SK-MEL-5 (cell line): ENCODE measurements at places on chromosomes 6 and 20. TPM values are rescaled to one million over a fixed set of nuclear protein-coding genes. Genes with fewer than 3 reads are reported as not detected.
A peak's percentile ranks its signal among the peaks of the same experiment; 100 is the strongest.

The BCL2L1 gene
- total RNA-seq = 79.5 and 81.5 TPM in 2 replicates

The ZNF334 gene
- not detected in 2 replicates for total RNA-seq

The BANF2 gene
- total RNA-seq = not detected in 2 replicates

The CLIC5 gene
- total RNA-seq = not detected in 2 replicates

The NHLRC1 gene
- 4.4 and 5.0 TPM in 2 replicates for total RNA-seq

The BTN1A1 gene
- total RNA-seq = not detected in 2 replicates

The SENP6 gene
- 67.4 and 72.8 TPM in 2 replicates for total RNA-seq

The ARMH2 gene
- total RNA-seq = not detected in 2 replicates

The PPIL1 gene
- total RNA-seq = 56.7 and 57.1 TPM in 2 replicates

The FOXA2 gene
- total RNA-seq = not detected in 2 replicates

The EPB41L2 gene
- total RNA-seq = 12.2 and 15.8 TPM in 2 replicates

The EEF1A2 gene
- 31.7 and 32.6 TPM in 2 replicates for total RNA-seq

GRCh38 chr6:106216527-106216926 lies 109.0 kb downstream of the ATG5 start:
- DNase-seq = peak; percentile 57

GRCh38 chr6:135527116-135527959 lies 29.8 kb upstream of the AHI1 start:
- DNase-seq = no peak

- no peak for DNase-seq
These were observed 523 bp downstream of the TMEM30A start for GRCh38 chr6:75283907-75284631.

- DNase-seq = no peak
These were observed 387.9 kb downstream of the ADGRB3 start for GRCh38 chr6:69022993-69023392.

DNA sequence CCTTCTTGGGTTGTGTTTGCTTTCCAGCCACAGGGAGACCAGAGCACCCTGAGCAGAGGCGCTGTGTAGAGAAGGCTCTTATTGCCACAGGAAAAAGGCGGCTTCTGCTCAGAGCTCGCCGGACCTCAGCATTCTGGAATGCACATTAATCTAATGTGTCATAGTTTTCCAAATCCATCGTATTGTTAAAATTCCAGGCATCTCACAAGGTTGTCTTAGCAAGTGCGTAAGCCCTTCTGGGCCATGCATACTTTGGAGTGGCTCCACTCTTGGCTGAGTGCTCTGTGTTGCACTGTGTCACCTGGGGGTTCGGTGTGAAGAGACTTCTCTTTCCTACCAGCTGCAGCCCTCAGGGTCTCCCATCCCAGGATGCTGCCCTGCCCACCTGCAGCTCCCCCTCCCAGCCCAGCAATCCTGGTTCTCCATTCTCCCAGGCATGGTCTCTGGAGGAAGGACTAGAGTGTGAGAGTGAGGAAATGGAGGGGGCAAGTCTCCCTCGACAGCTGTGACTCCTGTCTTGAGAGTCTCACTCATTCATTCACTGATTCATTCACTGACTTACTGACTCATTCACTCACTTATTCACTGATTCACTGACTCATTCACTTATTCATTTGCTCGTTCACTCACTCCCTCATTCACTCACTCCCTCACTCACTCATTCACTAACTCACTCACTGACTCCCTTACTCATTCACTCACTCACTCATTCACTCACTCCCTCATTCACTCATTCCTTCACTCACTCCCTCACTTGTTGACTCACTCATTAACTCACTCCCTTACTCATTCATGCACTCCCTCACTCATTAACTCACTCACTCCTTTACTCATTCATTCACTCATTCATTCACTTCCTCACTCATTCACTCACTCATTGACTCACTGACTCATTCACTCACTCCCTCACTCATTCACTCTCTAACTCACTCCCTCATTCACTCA lies 83.7 kb upstream of the MPC1 start:
- no peak for DNase-seq

- DNase-seq = no peak
These were observed 90.5 kb upstream of the EPB41L1 start for GRCh38 chr20:36063916-36064657.

DNA sequence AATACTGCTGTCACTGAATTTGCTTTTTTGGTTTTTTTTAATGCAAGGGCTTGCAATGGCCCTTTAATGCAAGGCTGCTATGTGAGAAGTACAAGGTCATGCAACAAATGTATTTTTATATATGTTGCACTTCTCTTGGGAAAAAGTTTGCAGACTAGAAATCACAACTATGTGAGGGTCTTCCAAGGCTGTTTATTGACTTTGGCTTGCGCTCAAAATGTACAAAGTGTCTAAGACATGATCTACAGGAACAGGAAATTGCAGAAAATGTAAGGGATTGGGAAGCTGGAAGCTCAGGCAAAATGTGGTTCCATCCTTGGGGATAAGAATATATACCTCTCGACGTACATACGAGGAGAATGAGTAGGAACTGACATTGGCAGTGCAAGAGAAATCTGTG lies 92.2 kb upstream of the F13A1 start:
- DNase-seq = no peak

DNA sequence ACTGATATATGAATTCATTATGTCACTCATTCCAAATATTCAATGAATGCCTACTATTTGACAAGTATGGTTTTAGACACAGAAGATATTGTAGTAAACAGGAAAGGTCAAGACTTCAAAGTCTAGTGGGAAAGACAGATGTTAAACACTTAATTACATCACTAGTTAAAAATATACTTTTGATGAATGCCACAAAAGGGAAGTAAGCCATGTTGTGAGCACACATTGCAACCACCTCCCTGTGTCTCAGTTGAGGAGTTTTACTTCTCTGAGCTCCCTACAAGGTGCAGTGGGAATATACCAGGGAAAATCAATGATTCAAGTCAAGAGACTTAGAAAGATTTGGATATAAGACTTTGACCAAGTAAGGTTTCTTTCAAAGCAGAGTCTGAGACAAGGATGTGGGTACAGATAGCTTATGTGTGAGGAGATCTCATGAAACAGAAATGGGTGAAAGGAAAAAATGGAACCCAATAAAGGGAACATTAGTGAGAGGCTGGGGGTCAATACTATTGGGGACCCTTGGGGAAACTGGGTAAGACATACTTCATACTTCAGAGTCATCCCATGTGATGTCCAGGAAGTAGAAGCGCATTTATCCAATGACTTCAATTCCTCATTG lies 503.7 kb downstream of the KIF16B start:
- DNase-seq = no peak

GRCh38 chr6:134723081-134723871 lies 226.6 kb downstream of the ALDH8A1 start:
- DNase-seq = peak; percentile 91

DNA sequence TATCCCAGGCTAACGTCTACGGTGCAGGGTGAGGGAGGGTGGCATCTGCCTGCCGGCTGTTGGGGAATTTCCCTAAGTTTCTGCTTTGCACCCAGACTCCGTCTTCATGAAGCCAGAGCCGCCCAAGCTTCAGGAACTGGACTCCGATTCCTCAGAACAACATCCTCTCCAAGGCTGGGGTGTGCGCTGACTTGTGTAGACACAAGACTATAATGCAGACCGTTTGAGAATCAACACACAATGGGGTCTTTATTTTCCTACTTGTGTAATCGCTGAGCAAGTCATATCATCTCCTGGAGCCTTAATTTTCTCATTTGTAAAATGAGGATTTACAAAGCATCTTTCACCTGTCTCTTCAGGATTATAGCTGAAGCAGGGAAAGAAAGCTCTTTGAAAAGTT lies 160.5 kb upstream of the AGPAT4 start:
- DNase-seq = peak; percentile 68

- DNase-seq = no peak
These were observed 224.4 kb downstream of the BCAS1 start for GRCh38 chr20:53845980-53846379.

DNA sequence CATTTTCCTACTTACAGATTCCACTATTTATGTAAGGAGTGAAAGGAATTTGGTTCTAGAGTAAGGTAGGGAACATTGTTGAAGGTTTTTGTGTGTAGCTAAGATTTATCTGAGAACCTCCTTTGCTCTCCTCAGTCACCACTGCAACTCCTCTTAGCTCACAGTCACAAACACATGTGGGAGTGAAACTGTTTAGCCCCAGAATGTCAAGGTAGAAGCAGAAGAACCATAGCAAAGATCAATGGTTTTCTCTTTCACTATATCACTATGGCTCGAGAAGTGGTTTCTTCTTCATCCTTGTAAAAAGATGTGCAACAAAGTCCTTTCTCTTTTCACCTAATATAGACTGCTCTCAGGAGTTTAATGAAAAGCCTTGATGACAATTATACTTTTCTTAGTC lies 6.5 kb upstream of the DEFB112 start:
- no peak for DNase-seq

GRCh38 chr6:31267651-31268368 lies 4.1 kb downstream of the HLA-C start:
- DNase-seq = no peak

DNA sequence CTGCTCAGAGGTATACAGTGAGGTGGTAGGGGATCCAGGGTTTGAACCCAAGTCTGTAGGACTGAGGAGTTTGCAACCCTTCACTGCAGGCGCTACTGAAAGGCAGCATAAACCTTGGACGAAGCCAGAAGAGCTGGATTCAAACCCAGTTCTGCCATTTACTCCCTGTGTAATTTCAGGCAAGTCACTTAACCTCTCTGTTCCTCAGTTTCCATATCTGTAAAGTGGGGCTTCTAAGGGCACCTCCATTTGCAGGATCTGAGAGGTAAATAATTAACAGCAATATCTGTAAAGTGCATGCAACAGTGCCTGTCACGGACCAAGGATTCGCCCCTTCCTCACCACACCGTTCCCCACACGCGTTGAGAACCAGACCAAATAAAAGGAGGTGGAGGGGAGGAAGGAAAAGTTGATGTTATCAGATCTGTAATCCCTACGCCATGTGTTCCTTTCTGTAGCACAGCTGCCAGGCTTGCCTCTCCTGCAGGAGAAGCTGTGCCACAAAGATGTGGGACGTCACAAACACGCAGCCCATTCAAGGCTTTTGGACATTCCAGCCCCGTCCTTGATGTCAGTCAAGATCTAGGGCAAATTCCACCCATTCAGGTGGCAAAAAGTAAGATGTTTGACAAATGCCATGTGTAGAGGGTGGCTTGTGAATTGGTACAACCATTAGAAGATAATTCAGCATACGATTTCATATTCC lies 9.8 kb downstream of the RIPOR3 start:
- no peak for DNase-seq

- DNase-seq = no peak
These were observed 25.1 kb upstream of the TRIM27 start for GRCh38 chr6:28948782-28949486.

- DNase-seq = no peak
These were observed 337.6 kb downstream of the CDC5L start for GRCh38 chr6:44725070-44725469.

GRCh38 chr6:34679552-34680253 lies 16.9 kb downstream of the ILRUN start:
- no peak for DNase-seq

GRCh38 chr20:62550087-62550632 lies 74.4 kb upstream of the GATA5 start:
- no peak for DNase-seq

DNA sequence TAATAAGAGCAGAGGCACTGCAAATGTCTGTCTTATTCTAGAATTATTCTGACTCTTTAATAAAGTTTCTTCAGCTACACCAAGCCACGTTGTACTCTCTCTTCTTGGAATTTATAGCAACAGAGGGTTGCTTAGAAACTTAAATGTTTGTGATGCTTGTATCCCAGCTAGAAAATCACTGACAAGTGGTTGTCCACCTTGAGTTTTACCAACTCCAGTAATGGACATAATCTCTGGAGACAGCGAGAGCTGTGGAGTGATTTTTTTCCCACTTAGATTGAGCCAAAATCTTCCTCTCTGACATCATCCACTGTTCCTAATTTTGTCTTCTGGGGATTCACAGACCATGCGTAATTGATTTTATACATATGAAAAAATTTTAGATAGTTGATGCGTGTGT lies 8.0 kb downstream of the ECT2L start:
- no peak for DNase-seq

GRCh38 chr6:88913471-88913870 lies 49.9 kb downstream of the RNGTT start:
- no peak for DNase-seq
